ENCODE measurements at places on chromosomes 1 and 21.
A peak's percentile ranks its signal among the peaks of the same experiment; 100 is the strongest.

- H3K36me3 ChIP-seq = no peaks in the 10 kb centered on the region
- DNase-seq = no peak
These were observed 75.0 kb upstream of the MACF1 start for GRCh38 chr1:39129514-39129913.

DNA sequence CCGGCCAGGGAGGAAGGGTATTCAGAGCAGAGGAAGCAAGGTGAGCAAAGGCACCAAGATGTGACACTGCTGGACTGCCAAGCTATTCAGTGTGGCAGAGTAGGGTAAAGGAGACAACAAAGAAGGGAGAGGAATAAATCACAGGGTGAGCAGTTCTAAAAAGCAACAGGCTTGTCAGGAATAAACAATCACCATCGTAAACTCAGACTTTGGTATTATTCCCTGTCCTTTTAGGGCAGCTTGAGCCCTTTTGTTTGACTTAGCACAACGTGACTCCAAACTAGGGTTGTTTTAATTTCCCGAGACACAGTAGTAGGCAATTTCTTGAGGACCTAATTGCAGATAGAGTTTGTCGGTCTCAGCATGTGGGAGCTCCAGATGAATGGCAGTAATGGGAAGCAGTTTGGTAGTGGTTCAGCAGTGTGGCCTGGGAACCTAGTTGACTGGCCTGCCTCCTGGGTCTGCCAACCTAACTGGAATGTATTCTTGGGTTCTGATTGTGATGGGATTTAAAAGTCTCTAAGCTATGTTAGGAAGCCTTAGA is 4.3 kb downstream of the CR1L start:
- peaks cover 12% of the 10 kb centered on the region for H3K27me3 ChIP-seq
- no peaks in the 10 kb centered on the region for H3K4me1 ChIP-seq
- H3K27ac ChIP-seq = no peak overlapping the region
- no peak overlapping the region for H3K4me3 ChIP-seq
- DNase-seq = no peak

- no peaks in the 10 kb centered on the region for H3K36me3 ChIP-seq
- no peak within 1 kb of the TSS for H3K27ac ChIP-seq
- H3K27me3 ChIP-seq = no peaks in the 10 kb centered on the region
- H3K4me3 ChIP-seq = peak within 1 kb of the TSS; percentile 50
These were observed at the start of gene MEGF6 for GRCh38 chr1:3611170-3612019. Gene MEGF6 (minus strand): TSS chr1:3611508. CDS start chr1:3611268, 240 bp downstream.

- no peaks in the 10 kb centered on the region for H3K27me3 ChIP-seq
- H3K4me1 ChIP-seq = peaks cover 6% of the 10 kb centered on the region
- H3K4me3 ChIP-seq = no peak overlapping the region
- peak overlapping the region; percentile 44 for H3K27ac ChIP-seq
- no peak for DNase-seq
These were observed 29.3 kb upstream of the DDAH1 start for GRCh38 chr1:85494074-85494903.

DNA sequence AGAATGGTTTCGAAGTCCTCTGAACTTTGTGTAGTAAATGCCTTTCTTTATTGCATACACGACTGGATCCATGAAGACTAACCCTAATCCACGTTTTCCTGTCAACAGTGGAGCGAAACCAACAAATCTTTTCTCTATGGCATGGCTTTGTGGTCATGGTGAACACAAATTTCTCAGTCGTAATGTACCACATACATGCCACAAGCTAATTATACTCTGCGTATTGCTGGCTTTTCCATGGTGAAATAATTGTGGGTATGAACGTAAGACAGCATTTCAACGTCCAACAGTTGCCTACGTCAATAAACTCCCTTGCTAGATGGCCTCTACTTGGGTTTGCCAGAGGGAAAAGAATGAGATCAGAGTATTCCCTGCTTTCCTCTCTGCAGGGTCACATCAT is 27.5 kb downstream of the INTS7 start:
- DNase-seq = no peak
- no peak overlapping the region for H3K4me3 ChIP-seq
- no peaks in the 10 kb centered on the region for H3K27me3 ChIP-seq
- peaks cover 15% of the 10 kb centered on the region for H3K36me3 ChIP-seq
- no peaks in the 10 kb centered on the region for H3K4me1 ChIP-seq

DNA sequence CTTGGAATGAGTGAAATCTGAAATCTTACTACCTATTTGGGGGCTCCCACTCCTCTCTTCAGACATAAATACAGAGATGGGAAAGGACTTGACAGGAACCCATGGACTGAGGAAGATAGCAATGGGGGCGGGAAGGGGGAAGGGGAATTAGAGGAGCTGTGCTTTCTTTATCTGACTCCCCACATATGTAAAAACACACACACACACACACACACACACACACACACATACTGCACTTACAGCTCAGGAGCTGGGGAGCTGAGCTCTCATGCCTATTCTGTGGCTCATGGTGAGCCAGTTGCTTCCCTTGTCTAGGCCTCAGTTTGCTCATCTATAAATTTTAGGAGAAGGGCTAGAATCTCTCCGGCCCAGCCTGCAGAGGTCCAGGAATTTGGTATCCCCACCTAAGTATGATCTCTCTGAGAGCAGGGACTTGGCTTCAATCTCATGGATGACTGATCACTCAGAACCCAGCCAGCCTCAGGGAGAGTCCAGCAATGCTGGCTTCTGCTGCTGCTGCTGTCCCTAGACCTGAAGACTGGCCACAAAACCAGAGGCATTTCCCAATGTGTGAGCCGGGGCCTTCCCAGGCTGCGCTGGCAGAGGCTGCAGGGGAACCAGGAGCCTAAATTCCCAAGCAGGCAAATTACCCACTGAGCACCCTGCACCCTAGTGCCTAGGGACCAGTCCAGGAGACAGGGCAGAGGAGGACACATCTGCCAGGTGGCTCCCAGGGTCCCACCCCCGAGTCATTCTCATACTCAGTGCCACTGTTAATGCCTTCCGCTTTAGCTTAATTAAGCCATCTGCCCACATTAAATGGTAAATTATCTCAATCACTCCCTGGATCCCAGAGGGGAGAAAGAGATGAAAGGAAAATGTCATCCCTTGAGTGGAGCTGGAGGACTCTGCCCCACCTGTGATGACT is 57.5 kb upstream of the RBM15 start:
- no peak overlapping the region for H3K27ac ChIP-seq
- DNase-seq = no peak

- DNase-seq = no peak
- H3K27ac ChIP-seq = no peak overlapping the region
- H3K27me3 ChIP-seq = no peaks in the 10 kb centered on the region
- H3K4me1 ChIP-seq = peaks cover 53% of the 10 kb centered on the region
- H3K36me3 ChIP-seq = no peaks in the 10 kb centered on the region
These were observed 622.0 kb downstream of the KIF26B start for GRCh38 chr1:245776694-245777332.

DNA sequence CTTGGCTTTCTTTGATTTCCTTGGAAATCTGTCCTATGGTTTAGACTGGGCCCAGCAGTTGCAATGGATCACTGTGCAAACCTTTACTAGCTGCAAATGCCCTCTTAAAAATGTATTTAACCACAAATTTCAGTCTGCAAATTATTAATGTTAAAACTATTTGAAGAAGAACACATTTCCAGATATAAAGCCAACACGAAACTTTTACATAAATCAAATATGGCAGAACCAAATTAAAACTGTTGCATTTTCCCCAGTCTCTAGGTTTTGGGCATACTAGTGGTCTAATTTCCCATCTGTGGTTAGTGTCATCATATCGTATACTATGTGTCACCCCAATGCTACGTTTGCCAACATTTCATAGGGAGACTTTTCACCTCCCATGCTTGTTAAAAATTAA is 52.3 kb downstream of the HMCN1 start:
- DNase-seq = no peak
- no peaks in the 10 kb centered on the region for H3K27me3 ChIP-seq
- H3K4me1 ChIP-seq = peaks cover 45% of the 10 kb centered on the region
- H3K36me3 ChIP-seq = no peaks in the 10 kb centered on the region
- H3K27ac ChIP-seq = no peak overlapping the region
- no peak overlapping the region for H3K4me3 ChIP-seq

DNA sequence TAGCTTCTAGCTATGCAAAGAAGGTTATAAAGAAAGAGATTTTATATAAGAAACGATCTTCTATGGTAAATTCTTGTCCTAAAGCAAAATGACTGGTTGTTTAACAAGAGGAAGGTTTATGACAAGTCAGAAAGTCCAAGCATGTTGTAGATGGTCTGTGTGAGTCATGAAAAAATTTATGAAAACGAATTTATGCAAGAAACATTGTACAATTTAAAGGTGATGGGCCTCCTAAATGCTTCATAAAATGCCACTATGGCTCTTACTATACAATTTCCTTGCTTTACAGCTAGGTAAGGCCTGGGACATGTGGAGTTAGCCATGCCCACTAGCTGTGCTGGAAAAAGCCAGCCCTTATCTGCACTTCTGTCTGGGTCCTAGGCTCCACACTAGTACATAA is 125.4 kb downstream of the PTGER3 start:
- H3K27me3 ChIP-seq = no peaks in the 10 kb centered on the region
- no peak overlapping the region for H3K4me3 ChIP-seq
- H3K4me1 ChIP-seq = no peaks in the 10 kb centered on the region
- no peak for DNase-seq

Data from cardiac muscle cell (in vitro differentiated cells and primary cell).